ENCODE measurements at places on chromosomes 6 and 20. TPM values are rescaled to one million over a fixed set of nuclear protein-coding genes. Genes with fewer than 3 reads are reported as not detected.

DNA sequence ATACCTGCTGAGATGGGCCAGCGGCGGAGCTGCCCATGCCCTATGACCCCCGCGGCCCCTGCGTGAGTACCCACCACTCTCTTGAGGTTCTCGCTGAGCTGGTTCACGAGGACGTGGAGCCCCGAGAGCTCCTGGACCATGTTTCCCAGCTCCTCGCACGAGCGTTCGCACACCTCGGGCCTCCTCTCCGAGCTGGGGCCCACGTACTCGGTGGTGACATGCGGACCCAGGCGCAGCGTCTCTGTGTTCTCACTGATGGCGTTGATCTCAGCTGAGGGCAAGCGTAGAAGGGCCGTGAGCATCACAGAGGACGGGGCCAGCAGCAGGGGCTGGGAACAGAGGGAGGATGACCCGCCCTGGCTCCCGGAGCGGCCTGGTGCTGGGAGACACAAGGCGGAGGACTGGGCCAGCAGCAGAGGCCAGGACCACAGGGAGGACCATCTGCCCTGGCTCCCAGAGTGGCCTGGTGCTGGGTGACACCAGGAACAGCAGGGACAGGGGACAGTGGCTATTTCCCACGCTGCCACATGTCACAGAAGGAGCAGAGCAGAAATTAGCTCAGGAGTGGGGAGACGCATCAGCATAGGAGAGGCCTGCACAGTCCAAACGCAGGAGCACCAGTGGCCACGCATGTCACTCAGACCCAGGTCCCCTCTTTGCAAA lies 11.8 kb downstream of the THBS2 start:
- H3K36me3 ChIP-seq, result no peaks in the 10 kb centered on the region
- H3K27me3 ChIP-seq, result no peaks in the 10 kb centered on the region
- no peaks in the 10 kb centered on the region for H3K4me1 ChIP-seq

DNA sequence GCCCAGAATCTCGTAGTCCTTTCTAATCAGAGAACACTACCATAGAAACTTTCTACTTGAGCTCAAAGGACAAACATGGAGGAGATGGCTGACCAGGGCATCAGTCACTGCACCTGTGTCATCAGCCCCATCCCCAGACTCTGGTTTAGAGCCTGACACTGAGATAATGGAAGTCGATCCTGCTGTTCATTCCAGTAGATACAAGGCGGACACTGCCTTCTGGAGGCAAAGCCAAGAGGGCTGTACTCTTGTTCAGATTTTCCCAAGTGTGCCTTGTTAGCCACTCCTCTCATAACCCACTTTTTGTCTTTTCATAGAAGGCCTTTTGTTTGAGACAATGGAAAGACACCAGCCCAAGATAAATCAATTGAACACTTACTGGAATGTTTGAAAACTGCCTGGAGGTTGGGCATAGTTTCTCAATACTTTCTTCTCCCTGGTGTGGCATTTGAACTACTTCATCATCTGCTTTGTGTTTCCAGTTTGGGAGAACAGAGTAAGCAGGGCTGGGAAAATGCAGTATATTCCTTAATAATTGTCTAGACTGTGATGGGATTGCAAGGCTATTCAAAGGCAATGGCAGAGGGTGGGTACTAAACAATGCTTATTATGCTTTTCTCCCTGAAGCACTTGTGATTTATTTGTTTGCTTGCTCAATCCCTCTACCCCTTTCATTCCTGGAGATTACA lies 99.7 kb downstream of the CLIC5 start:
- H3K4me1 ChIP-seq, result no peaks in the 10 kb centered on the region
- no peak overlapping the region for H3K4me3 ChIP-seq
- H3K27ac ChIP-seq, result no peak overlapping the region
- no peaks in the 10 kb centered on the region for H3K27me3 ChIP-seq

SLC29A1 gene
- total RNA-seq, result 9.4 TPM

DNA sequence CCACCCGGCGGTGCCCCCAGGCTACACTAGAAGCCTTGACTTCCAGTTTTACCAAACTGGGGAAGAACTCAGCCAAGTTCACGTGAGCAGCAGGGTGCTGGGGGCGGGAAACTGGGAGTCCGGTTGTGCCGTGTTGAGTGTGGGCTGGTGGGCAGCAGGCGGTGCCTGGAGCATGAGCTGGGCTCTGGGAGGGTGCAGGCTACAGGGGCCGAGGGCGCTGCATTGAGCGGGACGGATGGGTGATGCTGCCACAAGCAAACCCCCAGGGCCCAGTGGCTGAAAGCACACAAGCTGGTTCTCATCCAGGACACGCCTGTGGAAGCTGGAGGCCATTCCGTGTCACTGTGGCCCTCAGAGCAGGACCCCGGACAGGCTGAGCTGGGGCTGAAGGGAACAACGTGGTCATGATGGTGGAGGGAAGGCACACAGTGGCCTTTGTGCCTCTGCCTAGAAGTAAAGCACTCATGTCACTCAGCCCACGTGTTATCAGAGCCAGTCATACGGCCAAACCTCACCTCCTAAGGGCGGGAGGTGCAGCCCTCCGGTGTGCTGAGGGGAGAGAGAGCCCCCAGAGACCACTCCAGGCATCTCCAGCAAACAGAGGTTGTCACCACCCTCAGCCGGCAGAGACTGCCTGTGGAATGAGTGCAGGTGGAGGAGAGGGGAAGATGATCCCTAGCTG lies 29.5 kb downstream of the RBM38 start:
- no peak overlapping the region for H3K27ac ChIP-seq
- no peak overlapping the region for H3K4me3 ChIP-seq
- peaks cover 4% of the 10 kb centered on the region for H3K4me1 ChIP-seq
- no peak for DNase-seq
- no peaks in the 10 kb centered on the region for H3K27me3 ChIP-seq
- H3K36me3 ChIP-seq, result no peaks in the 10 kb centered on the region

GRCh38 chr6:122374307-122374706 lies 25.1 kb upstream of the HSF2 start:
- no peaks in the 10 kb centered on the region for H3K27me3 ChIP-seq
- no peak overlapping the region for H3K4me3 ChIP-seq
- DNase-seq, result no peak

DNA sequence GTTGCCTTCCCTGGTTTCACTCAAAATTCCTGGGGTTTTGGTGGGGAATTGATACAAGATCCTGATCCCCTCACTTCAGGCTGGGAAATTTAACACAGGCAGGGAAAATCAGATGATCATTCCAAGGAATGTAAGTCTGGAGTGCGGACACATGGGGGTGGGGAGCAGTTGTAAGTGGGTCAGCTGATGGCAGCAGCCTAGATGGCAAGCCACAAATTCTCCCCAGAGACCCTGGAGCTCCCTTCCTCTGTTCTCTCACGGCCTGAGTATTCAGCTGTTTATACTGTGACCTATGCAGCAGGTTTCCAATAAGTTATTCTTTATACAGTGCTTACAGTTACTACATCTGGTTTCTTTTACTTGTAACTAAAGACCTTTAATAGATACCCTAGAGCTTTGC lies 144.9 kb downstream of the SH3BGRL2 start:
- DNase-seq, result no peak
- no peak overlapping the region for H3K27ac ChIP-seq
- no peaks in the 10 kb centered on the region for H3K36me3 ChIP-seq
- no peak overlapping the region for H3K4me3 ChIP-seq
- no peaks in the 10 kb centered on the region for H3K4me1 ChIP-seq
- H3K27me3 ChIP-seq, result no peaks in the 10 kb centered on the region

DNA sequence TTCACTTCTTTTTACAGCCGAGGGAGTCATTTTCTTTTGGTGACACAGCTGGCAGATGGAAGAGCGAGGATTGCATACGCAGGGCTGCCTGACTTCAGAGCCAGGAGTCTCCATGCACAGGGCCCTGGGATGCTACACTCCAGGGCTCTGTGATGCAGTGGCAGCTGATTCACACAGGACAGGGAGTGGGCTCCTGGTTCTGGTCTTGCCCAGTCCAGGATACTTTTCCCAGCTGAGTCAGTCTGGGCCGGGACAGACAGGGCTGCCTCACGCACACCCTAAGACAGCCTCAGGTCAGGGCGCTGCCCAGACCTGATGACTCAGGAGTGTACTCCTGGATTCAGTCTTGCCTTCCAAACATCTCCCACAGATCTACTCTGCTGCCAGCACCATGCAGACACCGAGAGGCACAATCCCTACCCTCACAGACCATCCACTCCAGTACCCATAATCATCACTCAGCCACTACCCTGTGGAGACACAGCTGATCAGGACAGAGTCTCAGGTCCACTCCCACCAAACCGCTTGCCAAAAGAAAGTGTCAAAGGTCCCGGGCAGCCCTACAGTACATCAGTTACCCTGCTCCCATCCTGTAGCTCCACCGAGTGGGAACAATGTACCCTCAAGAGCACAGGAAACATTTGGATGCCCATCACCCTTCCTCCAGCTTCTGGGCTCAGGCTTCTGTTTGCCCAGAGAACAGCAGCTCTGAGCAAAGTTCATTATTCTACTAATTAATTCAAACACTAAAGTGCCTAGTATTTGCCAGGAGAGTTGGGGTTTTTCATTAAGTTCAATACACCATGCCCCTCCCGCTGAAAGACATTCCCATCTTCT lies 11.5 kb downstream of the SDC4 start:
- H3K4me3 ChIP-seq, result no peak overlapping the region
- H3K27ac ChIP-seq, result no peak overlapping the region
- no peaks in the 10 kb centered on the region for H3K27me3 ChIP-seq
- no peaks in the 10 kb centered on the region for H3K36me3 ChIP-seq
- H3K4me1 ChIP-seq, result no peaks in the 10 kb centered on the region

- H3K27me3 ChIP-seq, result no peaks in the 10 kb centered on the region
- no peak overlapping the region for H3K27ac ChIP-seq
Measured at GRCh38 chr20:34171640-34172039, 59.6 kb upstream of the EIF2S2 start.

Measured in naive thymus-derived CD4-positive, alpha-beta T cell (primary cell).